Kidney epithelial cell (primary cell): ENCODE measurements at places on chromosomes 1 and 21. TPM values are rescaled to one million over a fixed set of nuclear protein-coding genes. Genes with fewer than 3 reads are reported as not detected.
A peak's percentile ranks its signal among the peaks of the same experiment; 100 is the strongest.

DNA sequence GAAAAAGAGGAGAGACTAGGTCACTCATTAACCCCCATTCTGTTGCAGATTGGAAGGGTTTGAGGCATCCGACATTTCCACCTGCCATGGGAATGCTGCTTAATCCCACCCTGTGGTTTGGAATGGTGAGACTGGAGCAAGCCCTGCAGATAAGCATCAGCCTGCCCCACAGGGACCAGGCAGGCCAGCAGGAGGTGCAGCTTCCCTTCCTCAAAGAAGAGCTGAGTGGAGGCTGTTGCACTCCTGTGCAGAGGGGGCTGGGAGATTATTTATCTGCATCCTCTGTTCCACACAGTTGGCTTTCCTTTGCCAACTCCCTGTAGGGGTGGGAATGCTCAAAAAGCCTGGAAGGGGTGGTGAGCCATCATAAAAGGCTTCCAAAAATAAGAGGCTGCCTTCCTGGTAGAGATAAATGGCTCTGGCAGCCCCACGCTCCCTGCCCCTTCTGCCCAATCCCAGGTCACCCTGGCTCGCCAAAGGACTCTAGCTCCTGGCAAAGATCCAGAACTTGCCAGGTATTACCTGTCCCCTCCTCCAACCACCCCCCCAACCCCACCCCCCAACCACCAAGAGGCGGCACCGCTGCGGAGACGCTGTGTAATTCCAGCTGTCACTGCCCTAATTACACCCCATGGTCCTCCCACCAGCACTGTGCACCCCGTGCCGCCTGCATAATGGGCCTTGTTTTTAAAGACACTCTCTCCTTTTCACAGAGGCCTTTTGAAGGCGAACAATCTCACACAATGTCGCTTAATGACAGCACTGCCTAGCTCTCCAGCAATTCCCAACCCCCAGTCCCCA, 83.0 kb upstream of the ZC3H12A start:
- DNase-seq: no peak

DNA sequence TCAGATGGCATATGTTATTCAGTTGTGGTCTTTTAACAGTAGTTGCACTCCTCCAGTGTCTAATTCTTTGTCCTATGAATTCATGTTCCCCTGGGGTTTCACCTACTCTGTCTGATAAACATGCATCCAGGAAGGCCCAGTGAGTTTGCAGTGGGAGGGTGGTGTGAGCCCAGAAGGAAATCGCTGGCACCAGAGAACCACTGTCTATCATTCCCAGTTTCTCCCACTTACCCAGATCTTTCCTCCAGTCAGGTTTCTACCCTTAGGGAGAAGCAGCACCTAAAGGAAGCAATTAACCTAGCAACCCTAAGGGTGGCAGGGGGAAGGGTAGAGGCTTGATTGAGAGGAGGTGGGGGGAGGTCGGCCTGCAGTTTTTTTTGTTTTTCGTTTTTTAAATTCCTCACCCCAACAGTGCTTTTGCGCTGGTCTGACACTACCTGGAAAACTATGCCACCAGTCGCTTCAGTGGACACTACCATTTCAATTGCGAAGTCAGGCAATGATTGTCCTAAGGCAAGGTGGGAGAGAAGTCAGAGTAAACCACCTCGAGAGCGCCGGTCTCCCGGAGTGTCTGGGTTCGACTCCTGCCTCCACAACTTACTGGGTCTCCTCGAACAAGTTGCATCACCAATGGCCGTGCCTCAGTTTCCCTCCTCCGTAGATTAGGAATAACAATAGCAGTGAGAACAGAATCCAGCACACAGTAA, 766 bp upstream of the SLC44A3 start:
- no peak for DNase-seq

Gene ZNF648
- total RNA-seq: 1.0 and 1.1 TPM in 2 replicates

Gene CR1L
- not detected in 2 replicates for total RNA-seq

DNA sequence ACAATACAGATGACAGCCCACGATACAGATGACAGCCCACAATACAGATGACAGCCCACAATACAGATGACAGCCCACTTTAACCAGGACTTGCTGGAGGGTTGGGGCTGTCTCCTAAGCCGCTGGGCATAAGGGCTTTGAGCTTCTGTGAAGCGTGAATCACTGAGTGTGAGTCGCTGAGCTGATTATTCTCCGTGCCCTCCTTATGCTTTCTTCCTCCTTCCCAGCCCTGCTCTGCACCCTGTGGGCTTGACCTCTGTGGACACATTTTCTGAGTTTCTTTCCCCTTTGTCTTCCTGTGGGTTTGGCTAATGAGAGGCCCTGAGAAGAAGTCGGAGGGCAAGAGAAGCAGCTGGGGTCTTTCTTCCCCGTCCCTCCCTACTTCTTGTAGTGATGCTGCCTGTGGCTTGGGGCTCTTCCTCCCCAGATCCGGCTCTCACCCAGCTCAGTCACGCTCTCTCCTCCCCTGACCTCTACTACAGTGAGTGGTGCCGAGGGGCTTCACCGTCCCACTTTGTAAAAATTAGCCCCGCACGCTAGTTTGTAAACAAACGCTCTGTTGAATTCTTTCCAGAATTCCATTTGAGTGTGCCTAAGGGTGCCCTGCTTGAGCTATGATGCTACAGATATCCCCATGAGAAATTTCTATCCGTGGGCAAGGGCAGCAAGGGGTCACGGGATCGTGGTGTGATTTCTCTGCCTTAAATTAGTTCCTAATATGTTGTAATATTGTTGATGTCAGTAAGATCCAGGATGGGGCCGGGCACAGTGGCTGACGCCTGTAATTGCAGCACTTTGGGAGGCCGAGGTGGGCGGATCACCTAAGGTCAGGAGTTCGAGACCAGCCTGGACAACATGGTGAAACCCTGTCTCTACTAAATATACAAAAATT, 46.4 kb upstream of the SOD1 start:
- DNase-seq: no peak

DNA sequence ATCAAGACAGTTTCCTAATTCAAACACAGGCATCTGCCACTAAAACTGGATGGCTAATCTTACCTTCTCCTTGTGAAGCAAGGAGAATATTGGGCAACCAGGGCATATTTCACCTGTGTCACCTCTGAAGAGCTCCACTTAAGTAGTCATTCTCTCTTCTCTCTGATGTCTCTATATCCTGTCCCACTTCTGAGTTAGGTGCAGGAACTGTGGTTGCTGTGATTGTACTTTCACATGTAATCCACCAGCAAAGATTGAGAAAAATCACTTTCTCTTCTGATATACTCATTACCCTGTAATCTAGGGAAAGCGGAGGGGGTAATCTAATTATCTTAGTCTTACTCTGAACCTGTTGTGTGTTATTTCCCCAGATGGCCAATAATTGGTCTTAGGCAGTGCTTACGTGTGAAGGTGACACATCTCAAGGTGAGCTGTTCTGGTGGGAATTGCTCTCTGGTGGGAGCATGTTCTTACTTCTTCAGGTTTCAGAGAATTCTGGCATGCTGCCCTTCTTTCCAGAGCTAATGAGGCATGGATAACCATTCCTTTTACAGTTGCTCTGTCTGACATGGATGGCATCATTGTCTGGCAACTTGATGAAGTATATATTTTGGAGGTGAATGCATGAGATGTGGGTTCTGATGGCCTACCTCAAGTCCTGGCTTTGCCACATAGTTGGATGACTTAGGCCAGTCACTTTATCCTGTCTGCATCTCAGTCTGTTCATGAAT, 12.0 kb downstream of the XCL2 start:
- DNase-seq: peak; percentile 59

DNA sequence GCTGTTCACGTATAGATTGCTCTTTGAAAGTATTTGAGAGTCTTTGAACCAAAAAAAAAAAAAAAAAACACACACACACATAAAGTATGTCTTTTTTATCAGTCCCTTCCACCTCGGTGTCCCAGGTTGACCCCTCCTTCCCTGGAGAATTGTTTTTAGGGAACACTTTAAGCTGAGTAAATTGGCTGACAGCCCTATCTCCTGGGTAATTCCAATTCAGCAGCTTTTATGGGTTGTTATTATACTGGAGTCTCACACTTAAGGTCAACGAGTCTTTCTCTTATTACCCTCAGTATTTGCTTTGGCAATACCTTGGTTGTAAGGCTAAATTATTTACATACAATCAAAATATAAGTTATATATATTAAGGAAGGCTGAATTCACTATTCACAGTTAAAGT, 69.4 kb downstream of the SLC30A10 start:
- DNase-seq: no peak

DNA sequence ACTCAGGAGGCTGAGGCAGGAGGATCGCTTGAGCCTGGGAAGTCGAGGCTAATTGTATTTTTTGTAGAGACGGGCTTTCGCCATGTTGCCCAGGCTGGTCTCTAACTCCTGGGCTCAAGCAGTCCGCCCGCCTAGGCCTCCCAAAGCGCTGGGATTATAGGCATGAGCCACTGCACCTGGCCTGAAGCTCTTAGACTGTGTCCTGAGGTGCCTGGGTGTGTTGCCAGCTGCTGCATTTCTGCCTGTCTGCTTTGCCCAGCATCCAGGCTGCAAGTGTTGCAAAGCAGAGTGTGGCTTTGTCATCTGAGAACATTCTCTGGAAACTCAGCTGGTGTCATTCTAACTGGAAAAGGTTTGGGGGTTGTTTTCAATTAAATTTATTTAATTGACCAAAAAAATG, 105.0 kb downstream of the HUNK start:
- DNase-seq: no peak

Gene RIMKLA
- total RNA-seq: 0.14 and 0.29 TPM in 2 replicates

DNA sequence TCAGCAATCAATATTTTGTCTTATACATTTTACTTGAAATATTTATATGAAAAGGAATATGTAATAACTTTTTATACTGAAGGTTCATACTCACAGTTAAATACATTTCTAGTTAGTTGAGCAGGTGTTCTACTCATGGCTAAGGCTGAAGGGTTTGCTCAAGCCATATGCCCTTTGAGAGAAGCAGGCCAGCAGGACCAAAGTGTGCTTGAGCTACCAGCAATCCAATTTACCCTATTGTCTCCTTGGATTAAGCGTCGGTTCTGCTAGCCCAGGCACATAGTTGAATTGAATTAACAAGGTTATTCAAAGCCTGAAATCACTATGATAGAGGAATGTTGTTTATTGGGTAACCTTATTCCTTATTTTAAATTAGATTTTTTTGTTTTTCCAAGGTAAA, 151.5 kb upstream of the BACE2 start:
- DNase-seq: no peak

- DNase-seq: no peak
These were observed 4.3 kb downstream of the PIK3CD start for GRCh38 chr1:9655836-9656235.

GRCh38 chr1:108893141-108893530, 16.4 kb downstream of the GPSM2 start:
- no peak for DNase-seq

- DNase-seq: peak; percentile 77
These were observed 112.5 kb upstream of the F3 start for GRCh38 chr1:94654031-94654430.

DNA sequence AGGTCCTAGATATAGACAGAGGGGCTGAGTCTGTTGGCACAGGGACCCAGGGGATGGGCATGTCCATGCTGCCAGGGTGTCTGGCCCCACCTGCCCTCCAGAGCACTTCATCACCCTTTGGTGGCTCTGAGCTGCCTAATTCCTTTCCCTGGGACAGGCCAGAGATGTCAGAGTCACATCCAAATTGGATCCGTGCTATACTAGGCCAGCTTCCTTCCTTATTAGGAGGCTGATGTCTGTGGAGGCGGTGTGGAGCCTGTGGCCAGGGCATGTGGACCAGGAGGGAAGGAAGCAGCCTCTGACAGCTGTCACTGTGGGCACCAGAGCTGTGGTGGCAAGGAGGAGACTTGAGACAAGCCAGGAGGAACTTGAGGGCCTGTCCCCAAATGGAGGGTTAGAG, 77.7 kb upstream of the TMEM51 start:
- DNase-seq: no peak

GRCh38 chr1:111864862-111865261, 109.2 kb downstream of the DDX20 start:
- DNase-seq: no peak

GRCh38 chr1:97918961-97919360, 1.9 kb downstream of the DPYD start:
- no peak for DNase-seq

Gene LAMC2
- 1,180 and 1,184 TPM in 2 replicates for total RNA-seq

Gene DCST1
- total RNA-seq: not detected in 2 replicates

Gene RHEX
- 0.42 and 0.82 TPM in 2 replicates for total RNA-seq

- no peak for DNase-seq
These were observed 21.4 kb upstream of the LYPD8 start for GRCh38 chr1:248776991-248777390.

DNA sequence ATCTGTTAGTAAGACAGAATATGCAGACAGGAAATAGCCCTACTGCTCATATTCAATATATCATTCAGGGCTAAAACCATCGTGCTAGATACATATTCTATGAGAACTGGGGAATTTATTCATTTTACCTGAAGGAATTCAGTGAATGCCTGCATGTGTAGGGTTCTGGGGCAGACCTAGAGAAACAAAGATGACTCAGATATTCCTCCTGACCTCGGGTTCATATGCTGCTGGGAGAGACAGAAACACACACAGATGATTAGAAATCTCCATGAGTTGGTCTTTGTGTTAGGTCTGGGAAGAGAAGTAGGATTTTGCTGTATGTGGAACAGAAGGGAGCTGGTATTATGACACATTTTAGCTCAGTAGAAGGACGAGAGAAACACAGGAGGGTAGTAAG, 176.5 kb upstream of the ST6GALNAC5 start:
- no peak for DNase-seq

DNA sequence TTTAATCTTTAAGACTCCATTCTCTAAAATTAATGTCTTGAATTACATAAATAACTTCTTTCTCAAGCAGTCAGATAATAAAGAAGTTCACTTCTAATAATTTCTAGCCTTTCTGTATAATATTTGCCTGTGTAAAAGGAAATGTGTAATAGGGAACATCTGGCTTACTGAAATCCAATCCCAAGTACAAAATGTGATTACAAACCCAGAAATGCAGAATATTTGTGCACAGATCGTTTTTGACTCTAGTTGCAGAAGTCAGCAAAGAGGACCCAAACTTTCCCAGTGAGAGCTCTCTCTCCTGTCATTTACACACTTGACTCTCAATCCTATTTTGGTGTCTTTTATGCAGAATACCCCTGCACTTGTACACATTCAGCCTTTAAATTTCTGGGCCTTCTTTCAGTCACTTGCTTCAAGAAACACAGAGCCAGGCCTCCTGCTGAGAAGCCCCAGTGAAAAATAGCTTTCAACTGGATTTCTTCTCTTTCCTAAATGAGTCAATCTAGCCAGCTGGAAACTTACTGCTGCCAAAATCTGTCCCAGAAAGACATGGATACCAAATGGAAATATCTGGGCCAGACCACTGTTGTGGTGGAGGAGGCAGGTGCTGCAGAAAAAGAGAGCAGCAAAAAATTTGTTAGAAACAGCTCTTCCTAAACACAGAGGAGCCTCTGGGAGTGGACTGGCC, 68.5 kb upstream of the ADAM30 start:
- no peak for DNase-seq

- no peak for DNase-seq
These were observed 163.4 kb downstream of the RUNX1 start for GRCh38 chr21:34885626-34886239.

GRCh38 chr1:237031480-237031879, 10.5 kb upstream of the RYR2 start:
- no peak for DNase-seq

Gene TGFB2
- 30.1 and 34.4 TPM in 2 replicates for total RNA-seq

DNA sequence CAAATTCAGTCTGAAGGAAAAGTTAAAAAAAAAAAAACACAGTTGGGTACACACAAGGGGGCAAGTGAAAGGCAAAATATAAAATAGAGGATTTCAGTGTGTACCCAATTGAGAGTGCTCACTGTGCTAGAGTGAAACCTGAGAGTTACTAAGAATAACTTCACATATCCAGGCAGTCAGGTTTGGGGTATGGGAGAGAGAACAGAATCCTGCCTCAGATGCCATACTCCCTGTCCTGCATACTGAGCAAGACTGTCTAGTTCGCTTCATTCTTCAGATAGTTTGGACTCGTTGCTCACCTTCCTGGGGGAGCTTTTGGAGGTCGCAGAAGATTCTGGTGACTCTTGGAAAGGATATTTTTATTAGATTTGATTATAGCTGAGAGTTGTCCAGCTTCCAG, 20.4 kb downstream of the CEP85 start:
- no peak for DNase-seq
